ENCODE measurements at places on chromosomes 4 and X.

- no peak for DNase-seq
Measured at GRCh38 chr4:173424899-173425805, 26.2 kb upstream of the SCRG1 start.

DNA sequence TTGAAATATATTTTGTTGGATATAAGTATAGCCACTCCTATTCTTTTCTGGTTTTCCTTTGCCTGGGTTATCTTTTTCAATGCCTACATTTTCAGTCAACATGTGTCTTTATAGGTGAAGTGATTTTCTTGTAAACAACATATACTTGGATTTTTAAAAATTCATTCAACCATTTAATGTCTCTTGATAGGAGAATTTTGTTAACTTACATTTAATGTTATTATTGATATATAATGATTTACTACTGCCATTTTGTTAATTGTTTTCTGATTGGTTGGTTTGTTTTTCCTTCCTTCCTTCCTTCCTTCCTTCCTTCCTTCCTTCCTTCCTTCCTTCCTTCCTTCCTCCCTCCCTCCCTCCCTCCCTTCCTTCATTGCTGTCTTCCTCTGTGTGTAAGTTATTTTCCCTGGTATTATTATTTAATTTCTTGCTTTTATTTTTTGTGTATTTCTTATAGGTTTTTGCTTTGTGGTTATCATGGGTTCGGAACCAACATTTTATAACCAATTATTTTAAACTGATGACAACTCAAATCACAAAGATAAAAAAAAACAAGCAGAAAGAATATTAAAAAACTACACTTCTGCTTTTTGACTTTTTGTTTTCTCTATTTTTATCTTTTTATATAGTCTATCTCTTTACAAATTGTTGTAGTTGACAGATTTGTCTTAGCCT, 330.1 kb upstream of the GRID2 start:
- no peak for DNase-seq

- DNase-seq, result no peak
Measured at GRCh38 chr4:62914758-62915157, 1494.5 kb downstream of the TECRL start.

DNA sequence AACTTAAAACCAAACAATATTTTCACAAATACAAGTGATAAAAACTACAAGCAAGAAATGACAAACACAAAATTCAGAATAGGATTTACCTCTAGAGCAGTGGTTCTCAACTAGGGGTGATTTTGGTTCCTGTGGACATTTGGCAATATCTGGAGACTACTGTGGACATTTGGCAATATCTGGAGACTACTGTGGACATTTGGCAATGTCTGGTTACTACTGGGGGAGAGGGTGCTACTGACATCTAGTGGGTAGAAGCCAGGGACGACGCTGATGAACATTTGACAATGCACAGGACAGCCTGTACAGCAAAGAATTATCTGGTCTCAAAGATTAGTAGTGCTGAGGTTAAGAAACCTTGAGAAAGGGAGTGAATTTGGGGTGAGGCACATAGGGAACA, 169.8 kb downstream of the CLCN4 start:
- no peak for DNase-seq

DNA sequence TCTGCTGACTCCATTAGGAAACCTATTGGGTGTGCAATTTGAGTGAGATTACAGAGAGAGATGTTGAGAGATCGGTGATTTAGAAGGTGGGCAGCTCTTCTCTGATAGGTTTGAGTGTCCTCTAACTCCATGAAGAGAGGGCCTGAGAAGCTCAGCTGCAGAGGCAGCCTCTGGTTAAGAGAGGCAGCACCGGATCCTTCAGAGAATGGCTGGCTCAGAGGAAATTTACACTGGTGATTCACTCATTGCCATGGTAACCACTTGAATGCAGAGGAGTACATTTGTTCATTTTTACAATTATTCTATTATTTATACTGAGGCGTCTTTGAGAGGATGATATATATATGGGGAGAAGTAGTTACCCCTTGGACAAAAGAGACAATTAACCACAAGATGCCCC, 171.7 kb downstream of the PDGFRA start:
- no peak for DNase-seq

All from liver (tissue), 10 donors.